Fibroblast of the conjunctiva (primary cell): ENCODE measurements at places on chromosomes 16 and 17.

DNA sequence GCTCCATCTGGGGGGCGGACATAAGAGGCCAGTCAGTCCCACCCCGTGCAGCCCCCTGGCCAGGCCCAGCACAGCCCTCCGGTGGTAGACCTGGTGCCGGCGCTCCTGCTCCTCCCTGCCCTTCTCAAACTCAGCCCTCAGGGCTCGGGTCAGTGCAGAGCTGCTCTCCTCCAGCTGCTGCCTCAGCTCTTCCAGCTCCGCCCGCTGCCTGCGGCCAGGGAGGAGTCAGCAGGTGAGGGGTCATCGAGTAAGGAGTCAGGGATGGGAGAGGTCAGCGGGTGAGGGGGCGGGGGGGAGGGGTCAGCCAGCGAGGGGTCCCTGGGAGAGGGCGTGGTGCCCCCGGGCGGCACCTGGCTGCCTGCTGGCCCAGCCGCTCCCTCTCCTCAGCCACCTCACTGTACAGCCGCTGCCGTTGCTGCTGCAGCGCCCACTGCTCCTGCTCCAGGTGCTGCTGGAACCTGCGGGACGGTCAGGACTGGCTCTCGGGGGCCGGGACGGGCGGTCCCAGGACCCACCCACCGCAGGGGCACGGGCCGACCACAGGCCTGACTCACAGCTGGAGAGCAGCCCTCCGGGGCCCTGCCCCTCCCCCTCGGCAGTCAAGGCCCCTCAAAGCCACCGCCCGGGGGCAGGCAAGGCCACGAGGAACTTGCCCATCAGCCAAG is 26.5 kb upstream of the AATK start:
- no peak for DNase-seq

- no peak for DNase-seq
These were observed 297.7 kb downstream of the SEC14L1 start for GRCh38 chr17:77438241-77439188.

DNA sequence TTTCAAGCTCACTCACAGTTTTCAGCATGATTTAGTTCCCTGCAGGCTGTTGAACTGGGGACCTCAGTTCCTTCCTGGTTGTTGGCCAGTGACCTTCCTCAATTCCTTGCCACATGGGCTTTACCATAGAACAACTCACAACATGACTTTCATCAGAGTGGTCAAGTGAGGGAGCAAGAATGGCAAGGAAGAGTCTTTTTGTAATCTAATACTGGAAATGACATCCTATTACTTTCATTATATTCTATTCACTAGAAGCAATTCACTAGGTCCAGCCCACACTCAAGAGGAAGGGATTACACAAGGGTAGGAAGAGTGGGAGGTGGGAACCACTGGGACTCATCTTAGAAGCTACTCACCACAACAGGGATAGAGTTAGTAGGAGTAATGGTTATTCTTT is 57.6 kb downstream of the SYT17 start:
- DNase-seq: no peak

- no peak for DNase-seq
These were observed 155.2 kb upstream of the PIRT start for GRCh38 chr17:10993126-10993525.

DNA sequence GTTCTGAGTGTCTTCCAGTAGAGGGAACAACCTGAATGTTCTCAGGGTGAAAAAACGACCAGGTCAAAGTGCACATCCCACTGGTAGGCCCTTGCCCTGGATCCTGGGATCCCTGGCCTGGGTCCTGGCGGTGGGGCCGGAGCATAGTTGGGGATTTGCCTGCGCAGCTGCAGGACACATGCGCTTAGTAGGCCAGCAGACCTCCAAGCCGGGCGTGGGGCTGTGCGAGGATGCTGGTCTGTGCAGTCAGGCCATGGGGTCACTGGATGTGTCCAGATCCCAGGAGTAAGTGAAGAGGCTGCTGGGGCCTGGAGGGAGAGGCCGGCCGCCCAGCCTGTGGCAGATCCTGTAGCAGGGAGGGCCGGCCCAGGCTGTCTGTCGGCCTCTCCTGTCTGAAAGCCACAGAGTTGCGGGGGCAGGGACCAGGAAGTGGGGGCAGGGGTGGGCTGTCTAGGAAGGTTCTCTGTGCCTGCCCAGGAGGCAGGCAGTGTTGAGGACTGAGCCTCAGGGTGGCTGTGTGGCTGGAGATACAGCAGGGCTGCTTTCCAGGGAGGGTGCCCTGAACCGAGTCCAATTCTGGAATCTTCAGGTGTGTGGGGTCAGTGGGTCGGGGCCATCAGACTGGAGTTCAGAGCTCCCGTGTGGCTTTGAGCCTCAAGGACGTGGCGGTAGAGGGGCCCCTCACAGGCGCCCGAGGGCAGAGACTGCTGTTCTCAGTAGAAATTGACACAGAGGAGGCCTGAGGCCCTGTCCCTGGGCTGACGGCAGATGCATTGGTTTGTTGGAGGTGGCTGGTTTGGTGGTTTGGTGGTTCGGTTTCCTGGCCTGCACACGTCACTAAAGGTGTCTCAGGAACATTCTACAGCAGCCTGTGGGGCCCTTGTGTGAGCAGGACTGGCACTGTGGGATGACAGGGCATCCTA is 17.2 kb upstream of the NUDT16L1 start:
- DNase-seq: no peak

- no peak for DNase-seq
These were observed 33.5 kb downstream of the BANP start for GRCh38 chr16:87984632-87985267.

- DNase-seq: no peak
These were observed 155.5 kb downstream of the PMP22 start for GRCh38 chr17:15109608-15110007.

DNA sequence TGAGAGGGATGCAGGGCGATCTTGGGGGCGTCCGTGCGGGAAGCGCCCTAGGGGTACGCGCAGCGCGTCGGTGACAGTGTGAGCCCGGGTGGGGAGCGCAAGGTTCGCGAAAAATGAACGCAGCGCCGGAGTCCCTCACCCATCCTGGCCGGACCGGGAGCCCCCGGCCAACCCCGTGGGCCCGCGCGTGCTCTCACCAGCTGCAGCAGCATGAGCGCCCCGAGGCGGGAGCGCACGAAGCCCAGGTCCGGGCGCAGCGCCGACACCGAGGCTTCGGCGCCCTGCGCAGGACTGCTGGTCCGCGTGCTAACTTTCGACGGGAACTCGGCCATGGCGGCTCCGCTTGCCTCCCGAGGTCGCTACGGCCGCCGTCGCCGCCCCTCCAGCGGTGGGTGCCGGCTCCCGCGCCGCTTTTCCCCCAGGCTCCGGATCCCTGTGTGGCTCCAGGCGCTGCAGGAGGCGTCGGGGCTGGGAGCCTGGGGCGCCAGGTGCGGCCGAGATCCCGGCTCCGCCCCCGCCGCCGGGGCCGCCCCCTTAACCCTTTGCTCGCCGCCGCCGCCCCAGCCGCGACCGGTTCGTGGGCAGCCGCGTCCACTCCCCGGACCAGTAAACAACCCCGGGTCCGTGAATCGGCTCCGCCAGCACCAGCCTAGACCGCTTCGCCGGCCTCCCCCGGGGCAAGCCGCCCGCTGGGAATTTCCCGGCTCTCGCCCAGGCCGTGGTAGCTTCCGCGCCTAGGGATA is at the start of gene PLLP:
Gene PLLP (minus strand): TSS at position 464 of the 743 bp plus-strand sequence. CDS start 132 bp downstream, at position 332.
- DNase-seq: no peak

GRCh38 chr17:36183001-36183971 is 6.8 kb upstream of the TBC1D3B start:
- peak; percentile 0 for DNase-seq

GRCh38 chr16:46736695-46737094 is 11.4 kb downstream of the MYLK3 start:
- no peak for DNase-seq

- no peak for DNase-seq
These were observed 4.8 kb upstream of the GOSR1 start for GRCh38 chr17:30472238-30472890.

DNA sequence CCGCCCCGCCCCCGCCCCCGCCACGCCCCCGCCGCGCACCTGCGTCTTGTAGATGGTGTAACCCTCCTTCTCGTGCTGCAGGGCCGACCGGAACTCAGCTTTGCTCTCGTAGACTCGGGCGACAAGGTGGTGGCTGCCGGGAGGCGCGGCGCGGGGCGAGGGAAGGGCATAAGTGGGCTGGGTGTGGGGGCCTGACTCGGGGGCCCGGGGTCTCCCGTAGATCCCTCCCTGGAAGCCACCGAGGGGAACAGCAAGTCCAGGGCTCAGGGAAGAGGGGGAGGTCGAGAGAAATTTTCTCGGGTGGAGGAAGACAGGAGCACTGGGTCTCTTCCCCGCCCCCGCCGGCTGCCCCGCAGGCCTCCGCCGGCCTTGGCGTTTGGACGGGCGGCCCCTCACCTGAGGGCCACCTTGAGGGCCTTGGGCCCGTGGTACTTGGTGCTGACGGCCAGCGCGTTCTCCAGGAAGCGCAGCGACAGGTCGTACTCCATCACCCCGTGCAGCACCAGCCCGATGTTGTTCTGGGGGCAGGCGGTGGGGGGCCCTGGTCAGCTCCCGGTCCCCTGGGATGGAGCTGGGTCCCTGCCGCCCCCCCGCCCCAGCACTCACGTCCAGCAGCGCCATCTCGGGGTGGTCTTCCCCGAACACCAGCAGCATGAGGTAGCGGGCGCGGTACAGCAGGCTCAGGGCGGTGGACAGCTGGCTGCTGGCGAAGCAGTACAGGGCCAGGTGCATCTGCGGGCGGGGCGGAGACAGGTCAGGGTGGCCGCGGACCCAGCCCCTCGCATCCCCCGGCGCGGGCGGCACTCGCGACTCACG is 19.4 kb downstream of the CLUH start:
- DNase-seq: no peak

DNA sequence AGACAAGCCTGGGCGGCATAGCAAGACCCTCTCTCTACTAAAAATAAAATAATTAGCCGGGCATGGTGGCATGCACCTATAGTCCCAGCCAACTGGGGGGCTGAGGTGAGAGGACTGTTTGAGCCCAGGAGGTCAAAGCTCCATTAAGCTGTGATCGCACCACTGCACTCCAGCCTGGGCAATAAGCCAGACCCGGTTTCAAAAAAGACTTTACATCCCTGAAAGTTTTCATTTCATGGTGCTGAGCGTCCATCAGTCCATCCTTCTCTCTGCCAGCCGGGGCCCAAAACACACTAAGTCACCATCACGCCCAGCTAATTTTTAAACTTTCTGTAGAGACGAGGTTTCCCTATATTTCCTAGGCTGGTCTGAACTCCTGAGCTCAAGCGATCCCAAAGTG is 10.6 kb downstream of the RAB40B start:
- no peak for DNase-seq

GRCh38 chr16:50197582-50197981 is 44.5 kb downstream of the TENT4B start:
- no peak for DNase-seq

- no peak for DNase-seq
These were observed 1.1 kb downstream of the C16orf74 start for GRCh38 chr16:85749771-85750145.

- DNase-seq: no peak
These were observed 49.4 kb downstream of the XPO6 start for GRCh38 chr16:28162326-28162877.

- DNase-seq: no peak
These were observed 629 bp upstream of the RNF135 start for GRCh38 chr17:30969989-30970830.

DNA sequence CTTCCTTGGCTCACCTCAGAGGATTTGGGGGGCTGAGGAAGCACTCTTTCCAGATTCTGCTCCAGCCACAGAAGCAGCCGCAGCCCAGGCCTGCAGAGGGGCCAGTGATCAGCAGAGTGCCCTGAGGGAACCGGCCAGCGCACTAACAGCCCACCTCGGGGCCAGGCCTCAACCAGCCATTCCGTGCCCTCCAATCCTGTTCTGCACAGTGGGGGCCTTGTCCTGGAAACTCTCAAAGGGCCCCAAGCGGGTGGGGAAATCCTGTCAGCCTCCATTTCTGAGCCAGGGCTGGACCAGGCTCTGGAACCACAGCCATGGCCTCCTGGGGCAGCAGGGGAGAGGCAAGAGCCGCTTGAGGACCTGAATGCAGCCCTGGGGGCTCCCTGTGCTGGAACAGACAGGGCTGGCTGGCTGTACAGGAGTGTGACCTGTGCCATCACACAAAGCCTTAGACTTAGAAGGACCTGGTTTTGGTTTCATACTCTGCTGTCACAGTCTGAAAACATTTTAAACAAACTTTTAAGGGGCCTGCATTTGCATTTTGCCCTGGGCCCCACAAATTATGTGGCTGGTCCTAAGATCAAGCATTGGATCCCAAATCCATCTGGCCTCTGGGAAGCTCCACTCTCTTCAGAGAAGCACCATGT is 10.0 kb downstream of the CNGB1 start:
- DNase-seq: no peak

GRCh38 chr17:6427279-6427781 is 7.6 kb downstream of the AIPL1 start:
- no peak for DNase-seq

- peak; percentile 91 for DNase-seq
These were observed 128.7 kb upstream of the ZFHX3 start for GRCh38 chr16:73176577-73177013.

- no peak for DNase-seq
These were observed 40.1 kb downstream of the OMG start for GRCh38 chr17:31256936-31257335.

GRCh38 chr17:48254896-48255295 is 147.3 kb downstream of the SNX11 start:
- DNase-seq: no peak

DNA sequence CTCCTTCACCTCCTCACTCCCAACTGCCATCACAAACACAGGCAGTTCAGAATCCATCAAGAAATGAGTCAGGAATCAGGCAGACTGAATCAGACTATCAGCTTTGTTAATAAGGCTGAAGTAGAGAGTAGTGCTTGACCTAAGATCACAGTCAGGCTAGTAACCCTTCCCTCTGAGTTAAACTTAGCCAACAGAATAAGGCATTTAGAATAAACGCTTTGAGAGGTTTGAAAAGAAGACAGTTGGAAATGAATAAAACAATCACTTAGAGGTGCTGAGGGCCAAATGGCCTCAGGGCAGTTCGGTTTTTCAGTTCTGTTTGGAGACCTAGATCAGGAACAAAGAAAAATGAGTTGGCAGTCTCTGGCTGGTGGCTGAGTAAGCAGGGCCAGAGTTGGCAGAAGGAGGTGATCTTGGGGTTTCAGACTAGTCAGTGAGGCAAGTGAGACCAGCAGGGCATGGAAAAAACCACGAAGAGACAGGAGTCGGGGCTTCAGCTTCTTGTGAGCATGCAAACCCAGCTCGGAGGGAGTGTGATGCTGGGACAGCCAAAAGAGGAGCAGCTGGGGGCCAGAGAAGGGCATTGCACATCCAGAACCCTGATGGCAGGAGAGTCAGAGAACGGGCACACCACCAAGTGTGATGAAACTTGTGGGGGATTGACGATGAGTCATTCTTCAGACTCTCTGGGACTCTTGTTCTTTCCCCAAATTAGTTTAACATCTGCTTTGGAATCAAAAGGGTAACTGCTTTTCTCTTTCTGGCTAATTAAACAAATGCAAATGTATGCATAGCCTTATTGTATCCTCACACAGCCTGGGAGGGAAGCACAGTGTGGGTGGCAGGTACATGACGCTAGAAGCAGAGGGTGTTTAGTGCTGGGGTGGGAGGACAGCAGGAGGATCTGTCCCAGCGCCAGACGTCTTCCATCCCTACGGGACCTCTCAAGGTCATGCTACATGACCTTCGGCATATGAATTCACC is 54.8 kb downstream of the SPECC1 start:
- DNase-seq: peak; percentile 97
